ENCODE measurements at places on chromosomes 3 and 15.
A peak's percentile ranks its signal among the peaks of the same experiment; 100 is the strongest.

DNA sequence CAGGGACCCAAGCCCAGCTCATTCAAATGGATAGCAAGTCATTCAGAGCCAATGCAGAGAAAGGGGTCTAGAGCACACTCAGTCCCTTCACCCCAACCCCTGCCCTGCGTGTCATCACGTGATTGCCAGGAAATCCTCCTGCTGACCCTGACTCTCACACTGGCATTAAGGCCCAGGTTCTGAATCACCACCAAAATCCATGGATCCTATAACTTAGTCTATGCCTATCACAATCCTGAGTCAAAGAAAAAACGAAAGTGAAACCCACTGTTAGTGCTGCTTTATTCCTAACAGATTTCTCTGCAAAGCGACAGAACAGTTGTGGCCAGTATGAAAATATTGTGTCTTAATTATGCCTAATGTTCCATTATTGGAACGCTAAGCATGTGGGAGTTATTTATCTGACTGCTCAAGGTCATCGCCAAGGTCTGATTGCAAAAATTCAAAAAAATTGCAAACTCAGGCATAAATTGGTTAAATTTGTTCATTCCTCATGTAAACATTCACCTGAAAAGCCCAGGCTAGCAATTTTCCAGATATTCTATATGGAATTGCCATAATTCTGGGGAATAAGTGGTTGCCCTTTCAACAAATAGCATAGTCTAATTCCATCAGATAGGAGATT, 108.7 kb upstream of the EIF1B start:
- no peak for DNase-seq

GRCh38 chr3:155676252-155676981, 68.5 kb downstream of the PLCH1 start:
- DNase-seq, result no peak

- DNase-seq, result no peak
Observed at GRCh38 chr15:38324939-38325647, 72.5 kb downstream of the SPRED1 start.

DNA sequence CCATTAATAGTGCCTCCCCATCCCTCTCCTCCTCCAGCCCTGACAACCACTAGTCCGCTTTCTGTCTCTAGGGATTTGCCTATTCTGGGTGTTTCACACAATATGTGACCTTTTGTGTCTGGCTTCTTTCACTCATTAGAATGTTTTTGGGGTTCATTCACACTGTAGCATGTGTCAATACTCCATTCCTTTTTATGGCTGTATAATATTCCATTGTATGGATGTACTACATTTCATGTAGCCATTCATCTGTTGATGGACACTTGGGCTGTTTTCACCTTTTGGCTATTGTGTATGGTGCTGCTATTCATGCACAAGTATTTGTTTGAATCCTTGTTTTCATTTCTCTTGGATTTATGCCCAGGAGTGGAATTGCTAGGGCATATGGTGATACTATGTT, 16.5 kb downstream of the GRK7 start:
- DNase-seq, result no peak

- peak; percentile 74 for DNase-seq
Observed at GRCh38 chr3:114221165-114221880, 16.1 kb downstream of the ZNF80 start.

- no peak for DNase-seq
Observed at GRCh38 chr3:8840556-8840955, 71.1 kb upstream of the OXTR start.

DNA sequence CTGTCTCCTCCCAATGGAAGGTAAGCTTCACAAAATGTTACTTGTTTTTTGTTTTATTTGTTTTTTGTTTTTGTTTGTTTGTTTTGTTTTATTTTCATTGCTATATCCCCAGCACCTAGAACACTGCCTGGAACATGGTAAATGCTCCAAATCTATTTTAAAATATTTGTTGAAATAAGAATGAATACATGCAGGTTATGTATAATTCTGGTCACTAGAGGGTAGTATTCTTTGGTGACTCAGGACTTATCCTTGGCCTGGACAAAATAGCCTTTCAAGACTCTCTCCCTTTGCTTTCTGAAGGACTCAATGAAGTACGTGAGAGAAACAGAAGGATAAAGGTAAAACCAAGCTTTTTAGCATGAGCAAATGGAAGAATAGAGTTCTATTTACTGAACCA, 46.9 kb upstream of the PPP2R3A start:
- no peak for DNase-seq

DNA sequence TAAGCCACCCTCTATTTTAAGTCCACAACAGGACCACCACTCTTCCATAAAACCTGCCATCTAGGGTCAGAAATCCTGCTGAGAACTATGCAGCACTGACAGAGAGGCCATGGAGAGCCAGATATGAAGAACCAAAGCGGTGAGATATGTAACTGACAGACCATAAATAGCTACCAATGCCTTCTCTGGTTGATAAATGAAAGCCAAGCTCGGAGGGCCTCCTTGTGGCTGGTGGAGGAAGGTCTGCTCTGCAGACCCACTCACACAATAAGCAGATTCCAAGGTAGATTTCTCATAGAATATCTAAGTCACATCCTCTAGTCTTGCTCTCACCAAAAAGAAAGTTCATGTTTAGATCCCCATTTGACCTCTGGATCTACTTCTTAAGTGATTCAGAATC, 38.9 kb downstream of the RYK start:
- DNase-seq, result no peak

DNA sequence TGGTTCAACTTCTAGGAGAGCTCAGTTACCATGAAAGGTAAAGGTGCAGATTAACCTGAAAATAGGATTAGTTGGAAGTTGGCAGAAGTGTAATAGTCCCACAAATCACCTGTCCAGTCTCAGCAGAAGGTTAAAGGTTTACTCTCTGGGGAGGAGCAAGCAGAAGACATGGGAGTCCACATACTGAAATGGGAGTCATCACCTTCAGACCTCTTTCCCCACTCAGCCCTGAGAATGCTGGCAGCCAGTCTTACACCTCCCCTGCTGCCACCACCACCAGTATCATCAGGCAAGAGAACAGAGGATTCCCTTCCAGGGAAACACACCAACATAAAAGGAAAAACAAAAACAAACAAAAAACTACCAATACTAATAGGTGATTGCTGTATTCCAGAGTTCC, 13.8 kb upstream of the PLA2G4D start:
- DNase-seq, result no peak

DNA sequence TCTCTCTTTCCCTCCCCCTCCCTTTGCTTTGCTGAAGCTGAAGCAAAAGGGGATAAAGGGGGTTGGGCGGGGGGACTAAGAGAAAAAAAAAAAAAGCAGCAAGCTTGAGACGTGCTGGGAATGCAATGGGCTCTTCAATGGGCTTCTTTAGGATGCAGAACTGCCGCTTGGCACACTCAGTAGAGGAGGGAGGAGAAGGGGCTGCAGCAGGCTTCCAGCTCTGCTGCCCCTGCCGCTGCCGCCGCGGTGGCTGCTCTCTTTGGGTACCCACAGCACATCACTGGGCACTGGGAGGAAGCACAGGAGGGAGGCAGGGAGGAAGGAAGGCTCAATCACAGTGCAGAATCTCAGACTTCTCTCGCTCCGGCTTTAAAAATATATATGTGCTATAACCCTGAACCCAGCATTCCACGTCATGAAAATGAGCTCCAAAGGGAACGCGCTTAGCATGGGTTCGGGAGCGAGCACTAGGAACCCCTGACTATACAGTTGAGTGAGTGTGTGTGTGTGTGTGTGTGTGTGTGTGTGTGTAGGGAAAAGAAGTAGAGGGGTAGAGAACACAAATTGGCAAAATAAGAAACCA, 3.5 kb downstream of the SLITRK3 start:
- no peak for DNase-seq

DNA sequence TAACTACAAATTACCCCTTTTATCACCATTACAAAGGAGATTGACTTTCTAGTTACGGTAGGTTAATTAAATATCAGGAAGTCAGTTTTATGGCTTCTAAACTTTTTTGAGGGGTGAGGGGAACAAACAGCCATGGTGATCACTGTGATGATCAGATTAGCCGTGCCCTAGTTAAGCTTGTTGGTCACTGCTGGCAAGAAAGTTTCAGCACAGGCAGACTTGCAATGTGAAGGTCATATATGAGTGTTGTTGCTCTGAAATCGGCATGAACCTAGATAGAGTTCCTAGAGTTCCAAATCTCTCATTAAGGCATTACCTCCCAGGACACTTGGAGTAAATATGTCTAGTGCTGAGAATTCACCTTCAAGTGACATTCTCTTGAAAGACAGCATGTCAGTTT, 156.6 kb downstream of the GHSR start:
- DNase-seq, result no peak

DNA sequence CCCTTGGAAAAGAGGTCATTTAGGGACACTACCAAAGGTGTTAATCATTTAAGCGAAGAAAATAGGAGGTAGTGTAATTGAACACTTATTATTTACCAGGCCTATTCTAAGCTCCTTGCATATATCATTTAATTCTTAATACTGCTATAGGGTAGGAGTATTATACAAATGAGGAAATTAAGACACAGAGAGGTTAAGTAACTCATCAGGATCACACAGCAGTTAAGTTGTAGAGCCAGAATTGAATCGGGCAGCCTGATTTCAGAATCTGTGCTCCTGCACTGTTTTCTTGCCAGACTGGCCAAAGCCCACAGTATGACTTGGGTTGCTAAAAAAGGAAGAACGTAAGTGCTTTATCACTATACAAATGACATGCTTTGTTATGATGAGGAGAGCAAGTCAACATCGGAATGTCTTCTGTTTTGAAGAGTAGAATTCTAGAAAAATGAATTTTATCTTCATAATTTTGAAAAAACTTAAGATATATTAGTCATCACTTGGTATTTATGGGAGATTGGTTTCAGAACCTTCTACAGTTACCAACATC, 31.4 kb downstream of the HPS3 start:
- no peak for DNase-seq

DNA sequence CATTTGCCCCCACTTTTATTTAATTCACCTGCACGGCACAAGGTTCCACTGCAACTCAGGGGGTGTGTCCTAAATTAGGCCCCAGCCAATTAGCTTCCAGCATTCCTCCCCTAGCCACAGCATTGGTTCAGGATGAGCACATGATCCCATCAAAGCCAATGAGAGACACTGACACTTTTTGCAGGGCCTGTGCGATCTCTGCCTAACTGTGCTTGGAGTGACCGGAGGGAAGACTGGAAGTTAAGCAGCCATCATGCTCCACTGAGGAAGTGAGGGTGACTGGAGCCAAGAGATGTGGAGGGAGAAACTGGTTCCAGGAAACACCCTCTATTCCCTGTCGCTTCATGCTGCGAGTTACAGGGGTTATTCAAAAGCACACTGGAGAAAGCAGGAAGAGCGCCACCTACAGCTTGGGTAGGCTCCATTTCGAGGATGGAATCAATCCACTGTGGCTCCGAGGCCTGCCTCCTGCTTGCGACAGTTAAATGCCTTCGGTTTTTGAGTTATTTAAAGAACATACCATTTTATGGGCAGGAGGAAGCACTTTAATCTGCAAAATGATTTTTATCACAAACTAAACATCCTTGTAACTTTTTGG, 122.2 kb upstream of the WNT5A start:
- DNase-seq, result no peak

GRCh38 chr15:70101459-70102113, 3.9 kb upstream of the TLE3 start:
- no peak for DNase-seq

DNA sequence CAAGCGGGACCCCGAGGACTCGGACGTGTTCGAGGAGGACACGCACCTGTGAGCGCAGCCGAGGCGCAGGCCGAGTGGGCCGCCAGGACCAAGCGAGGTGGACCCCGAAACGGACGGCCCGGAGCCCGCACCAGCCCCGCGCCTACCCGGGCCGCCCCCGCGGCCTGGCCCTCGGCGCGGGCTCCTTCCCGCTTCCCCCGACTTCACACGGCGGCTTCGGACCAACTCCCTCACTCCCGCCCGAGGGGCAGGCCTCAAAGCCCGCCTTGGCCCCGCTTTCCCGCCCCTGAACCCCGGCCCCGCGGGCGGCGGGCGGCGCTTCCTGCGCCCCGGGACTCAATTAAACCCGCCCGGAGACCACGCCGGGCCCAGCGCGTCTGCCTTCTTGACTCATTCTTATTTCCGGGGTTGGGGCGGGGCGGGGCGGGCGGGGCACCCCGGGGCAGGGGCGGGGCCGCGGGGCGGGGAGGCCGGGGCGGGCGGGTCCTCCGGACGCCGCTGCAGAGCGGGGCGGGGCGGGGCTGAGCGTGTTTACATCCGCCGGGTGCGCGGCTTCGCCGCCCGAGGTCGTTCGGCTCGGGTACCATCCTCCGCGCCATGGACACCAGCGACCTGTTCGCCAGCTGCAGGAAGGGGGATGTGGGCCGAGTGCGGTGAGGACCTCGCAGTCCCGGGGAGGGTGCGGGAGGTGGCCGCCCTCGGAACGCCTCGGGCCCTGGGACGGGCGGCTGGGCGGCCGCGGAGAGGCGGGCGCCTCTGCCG, at the start of gene ABTB1:
Gene ABTB1, plus strand, starts transcription at position 524 of the 762 bp plus-strand sequence. Its CDS starts 74 bp downstream, at position 598.
- DNase-seq, result peak; percentile 87

DNA sequence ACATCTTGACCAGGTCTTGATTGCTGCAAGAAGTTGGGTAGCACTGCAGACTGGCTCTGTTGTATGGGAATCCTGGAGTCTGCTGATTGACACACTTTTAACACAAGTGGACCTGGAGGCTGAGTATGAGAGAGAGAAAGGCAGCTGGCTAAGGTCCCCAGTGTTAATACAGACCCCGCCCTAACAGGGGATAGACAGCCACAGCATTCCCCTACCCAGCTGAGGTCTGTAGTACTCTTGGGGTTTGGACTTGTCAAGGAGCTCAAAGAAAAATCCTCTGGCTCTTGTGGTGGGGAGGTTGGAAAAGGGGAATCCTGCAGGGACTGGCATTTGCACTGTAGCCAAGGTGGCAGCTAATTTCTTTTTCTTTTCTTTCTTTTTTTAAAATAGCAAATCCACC, 192.7 kb downstream of the ZNF621 start:
- no peak for DNase-seq

- DNase-seq, result no peak
Observed at GRCh38 chr3:61463191-61463590, 98.2 kb upstream of the PTPRG start.

DNA sequence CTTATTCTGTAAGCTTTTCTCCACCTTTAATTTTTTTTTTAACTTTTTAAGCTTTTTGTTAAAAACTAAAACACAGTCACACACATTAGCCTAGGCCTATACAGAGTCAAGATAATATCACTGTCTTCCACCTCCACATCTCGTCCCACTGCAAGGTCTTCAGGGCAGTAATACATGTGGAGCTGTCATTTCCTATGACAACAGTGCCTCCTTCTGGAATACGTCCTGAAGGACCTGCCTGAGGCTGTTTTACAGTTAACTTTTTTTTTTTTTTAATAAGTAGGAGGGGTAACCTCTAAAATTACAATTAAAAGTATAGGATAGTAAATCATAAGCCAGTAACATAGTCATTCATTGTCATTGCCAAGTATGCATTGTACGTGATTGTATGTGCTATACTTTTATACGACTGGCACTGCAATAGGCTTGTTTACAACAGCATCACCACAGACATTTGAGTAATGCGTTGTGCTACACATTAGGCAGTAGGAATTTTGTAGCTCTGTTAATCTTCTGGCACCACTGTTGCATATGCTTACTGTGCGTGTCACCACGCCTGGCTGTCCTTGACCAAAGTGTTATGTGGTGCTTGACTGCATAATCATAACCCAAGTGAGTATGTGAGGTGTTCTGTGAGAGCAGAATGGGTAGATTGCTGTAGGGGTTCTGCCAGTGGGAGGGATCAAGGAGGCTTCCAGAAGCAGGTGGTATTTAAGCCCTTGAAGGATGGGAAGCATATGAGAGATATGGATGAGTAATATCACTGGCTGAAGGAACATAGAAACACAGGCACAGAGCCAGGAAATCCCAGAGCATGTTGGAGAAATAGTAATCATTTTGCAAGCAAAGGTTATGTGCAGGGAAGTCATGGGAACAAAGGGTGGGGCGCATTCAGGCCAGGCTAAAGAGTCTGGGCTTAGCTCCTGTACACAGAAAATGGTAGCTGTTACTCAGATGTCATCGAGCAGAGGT, 18.3 kb downstream of the FBXO22 start:
- DNase-seq, result no peak

GRCh38 chr3:139198186-139198585, 145.6 kb upstream of the MRPS22 start:
- DNase-seq, result no peak

All from activated naive CD4-positive, alpha-beta T cell treated with anti-CD3 and anti-CD28 coated beads, Interleukin-2, amount 50 U/mL, for 72 hours (primary cell).